Fibroblast of skin of left biceps (primary cell): ENCODE measurements at places on chromosomes 2 and 18.
A peak's percentile ranks its signal among the peaks of the same experiment; 100 is the strongest.

GRCh38 chr18:51162617-51163016 is 34.9 kb downstream of the MEX3C start:
- DNase-seq = no peak

DNA sequence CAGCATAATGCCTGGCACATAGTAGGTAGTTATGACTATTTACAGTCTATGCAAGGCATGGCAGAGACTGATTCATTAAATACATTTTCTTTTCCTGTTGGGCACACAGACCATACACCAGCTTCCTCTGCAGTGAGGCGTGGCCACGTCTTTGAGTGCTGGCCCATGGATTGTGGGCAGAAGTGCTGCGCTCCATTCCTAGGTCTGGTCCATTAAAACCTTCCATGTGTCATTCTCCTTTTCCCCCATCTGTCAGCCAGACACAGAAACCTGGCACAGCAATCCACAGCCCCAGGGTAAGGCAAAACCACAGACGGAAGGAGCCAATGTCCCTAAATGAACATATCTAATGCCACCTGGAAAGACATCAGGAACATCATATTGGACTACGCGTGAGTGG is 141.9 kb downstream of the TTC32 start:
- no peak for DNase-seq

DNA sequence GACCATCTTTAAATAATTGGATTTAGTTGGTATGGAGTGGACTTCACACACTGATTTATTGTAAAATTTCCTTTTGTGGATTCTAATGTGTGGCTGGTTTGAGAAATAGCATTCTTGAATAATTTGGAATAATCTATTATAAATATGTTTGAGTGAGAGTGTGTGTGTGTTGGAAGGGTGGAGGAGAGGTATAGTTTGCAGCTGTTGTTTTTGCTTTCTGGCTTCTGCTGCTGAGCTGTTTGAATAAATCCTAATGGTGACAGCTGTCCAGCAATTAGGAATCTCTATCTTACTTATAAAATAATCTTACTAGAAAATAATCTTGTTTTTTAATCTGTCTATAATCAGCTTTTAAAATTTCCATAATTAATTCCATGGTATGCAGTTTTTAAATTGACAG is 1283.0 kb upstream of the CDH2 start:
- DNase-seq = no peak

DNA sequence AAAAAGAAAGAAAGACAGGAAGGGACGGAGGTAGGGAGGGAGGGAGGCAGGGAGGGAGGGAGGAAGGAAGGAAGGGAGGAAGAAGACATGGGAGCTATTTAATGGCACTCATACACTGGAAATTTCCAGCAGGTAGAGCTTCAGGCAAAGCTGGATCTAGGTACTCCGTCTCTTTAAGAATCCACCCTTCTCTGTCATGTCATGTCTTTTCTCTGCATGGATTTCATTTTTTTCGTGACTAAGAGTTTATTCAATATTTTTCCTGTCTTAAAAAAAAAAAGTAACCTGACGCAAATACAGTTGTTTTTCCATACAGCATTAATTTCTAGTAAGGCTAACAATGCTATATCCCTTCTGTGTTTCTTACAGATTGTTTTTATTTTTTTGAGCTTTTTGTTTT is 56.3 kb upstream of the MCFD2 start:
- peak; percentile 13 for DNase-seq

DNA sequence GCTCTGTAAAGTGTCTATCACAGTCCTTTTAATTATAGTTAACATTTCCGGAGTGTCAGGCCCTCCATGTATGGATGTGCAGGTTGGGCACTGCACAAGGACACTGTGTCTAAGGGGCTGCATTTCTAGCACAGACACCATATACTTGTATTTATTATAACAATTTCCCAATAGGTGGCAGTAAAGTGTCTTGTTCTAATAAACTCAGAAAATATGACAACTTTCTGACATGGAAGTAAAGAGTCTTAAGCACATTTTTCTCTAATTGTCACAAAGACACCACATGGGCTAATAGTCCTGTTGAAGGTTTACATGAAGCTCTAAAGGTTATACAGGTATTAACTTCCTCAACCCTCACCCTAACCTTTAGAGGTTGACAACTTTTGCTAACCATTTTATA is 156.6 kb downstream of the DYSF start:
- DNase-seq = no peak

DNA sequence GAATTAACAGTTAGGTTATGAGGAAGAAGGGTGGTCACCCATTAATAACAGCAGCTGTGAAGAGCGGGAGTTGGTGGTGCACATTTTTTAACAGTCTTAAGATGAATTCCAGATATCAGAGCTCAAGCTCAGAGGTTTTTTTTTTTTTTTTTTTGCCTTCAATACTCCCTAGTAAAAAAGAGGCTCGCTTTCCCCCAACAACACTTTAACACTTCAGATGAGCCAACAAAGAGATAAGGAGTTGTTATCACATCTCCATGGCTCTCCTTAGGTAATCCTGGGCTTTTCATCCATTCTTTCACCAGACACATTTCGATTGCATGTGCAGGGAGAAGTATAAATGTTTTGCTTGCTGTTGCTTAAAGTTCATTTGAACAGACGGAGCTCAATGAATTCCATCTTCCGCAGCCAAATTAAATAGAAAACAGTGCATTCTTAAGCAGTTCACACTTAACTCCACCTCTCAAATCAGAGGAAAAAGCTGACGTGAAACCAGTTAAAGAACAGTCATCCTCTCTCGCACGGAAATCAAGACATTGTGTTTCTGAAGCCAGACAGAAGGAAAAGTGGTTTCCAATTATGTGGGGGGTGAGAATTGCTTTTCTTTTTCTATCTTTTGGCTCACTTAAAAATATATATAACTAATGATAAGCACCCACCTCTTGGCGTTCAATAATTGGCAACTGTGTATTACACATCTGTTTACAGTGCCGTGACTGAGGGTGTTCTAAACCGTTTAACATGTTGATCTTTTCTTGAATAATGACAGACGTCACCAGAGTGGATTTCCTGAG is 118.2 kb downstream of the ZNF521 start:
- peak; percentile 50 for DNase-seq

- no peak for DNase-seq
Measured at GRCh38 chr2:70515938-70516337, 37.7 kb downstream of the TGFA start.

DNA sequence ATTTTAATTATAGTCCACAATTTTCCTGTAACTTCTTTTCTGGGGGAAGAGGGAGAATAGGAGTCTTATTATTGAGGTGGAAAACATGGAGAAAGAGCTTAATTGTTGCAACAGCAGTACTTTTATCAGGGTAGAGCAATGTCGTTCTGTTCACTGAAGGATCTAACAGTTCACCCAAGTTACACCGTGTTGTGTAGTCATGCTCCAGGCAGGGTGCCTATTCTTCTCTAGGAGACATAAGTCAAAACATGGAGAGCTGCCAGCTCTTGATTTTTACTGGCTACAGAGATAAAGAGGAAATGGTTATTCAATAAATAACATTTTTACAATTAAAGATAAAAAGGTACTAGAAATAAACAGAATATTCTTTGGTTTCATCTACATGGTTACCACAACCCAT is 594.3 kb upstream of the NETO1 start:
- DNase-seq = peak; percentile 34
